ENCODE measurements at places on chromosomes 3 and 15. TPM values are rescaled to one million over a fixed set of nuclear protein-coding genes. Genes with fewer than 3 reads are reported as not detected.

- no peak for DNase-seq
Observed at GRCh38 chr3:79587150-79587549, 180.6 kb downstream of the ROBO1 start.

GRCh38 chr3:115659253-115660220, 36.2 kb downstream of the GAP43 start:
- DNase-seq: no peak

DNA sequence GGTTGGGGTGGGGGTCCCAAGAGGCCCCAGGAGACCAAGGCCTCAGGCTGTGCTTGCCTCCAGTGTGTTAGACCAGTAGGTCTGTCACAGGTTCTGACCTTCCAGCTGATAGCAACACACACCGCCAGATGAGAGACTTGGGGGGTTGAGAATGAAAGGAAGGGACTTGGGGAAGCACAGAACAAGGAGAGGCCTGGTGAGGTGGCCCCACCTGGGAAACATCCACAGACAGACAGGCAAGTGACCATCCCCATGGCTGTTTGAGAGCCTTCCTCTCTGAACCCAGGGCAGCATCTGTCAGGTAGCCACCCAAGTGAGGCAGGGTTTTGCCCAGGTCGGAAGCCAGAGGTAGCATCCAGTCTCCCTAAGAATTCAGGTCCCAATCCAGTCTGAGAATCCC, 35.0 kb upstream of the VPS8 start:
- no peak for DNase-seq

DNA sequence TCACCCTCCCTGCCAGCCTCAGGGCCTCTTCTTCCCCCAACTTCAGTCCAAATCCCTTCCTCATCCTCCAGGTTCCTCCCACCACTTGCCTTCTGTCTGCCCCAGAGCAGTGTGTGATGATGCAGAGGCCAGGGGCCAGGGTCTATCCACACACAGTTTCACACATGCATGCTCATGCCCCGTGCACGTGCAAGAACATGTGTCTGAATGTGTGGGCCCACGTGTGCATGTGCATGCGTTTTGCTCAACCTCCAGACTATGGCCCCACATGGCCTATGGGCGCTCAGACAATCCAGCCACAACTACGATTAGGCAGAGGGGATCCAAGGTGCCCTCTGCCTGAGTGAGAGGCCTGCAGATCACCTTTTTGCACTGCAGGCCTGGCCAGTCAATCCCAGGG, 32.3 kb upstream of the SLC6A1 start:
- DNase-seq: no peak

DNA sequence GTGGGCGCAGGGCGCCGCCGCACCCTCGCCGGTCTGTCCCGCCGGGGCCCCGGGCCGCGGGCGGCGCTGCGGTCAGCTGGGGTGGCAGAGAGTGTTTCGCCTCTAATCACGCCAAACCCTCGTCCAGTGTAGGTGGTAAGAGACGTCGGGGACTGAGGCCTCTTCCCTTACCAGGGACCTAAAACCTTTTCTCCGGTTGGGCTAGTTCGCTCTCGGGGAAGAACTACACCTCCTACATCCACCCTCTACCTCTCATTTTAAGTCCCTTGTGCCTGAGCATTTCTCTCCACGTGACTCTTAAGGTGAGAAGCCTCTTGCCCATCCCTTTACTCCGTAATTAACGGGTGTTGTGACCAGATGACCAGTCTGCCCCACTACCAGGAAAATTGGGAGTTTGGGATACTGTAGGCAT, 520 bp downstream of the TMEM42 start:
- DNase-seq: no peak

GRCh38 chr15:73028831-73029451, 23.3 kb upstream of the NEO1 start:
- DNase-seq: no peak

GRCh38 chr3:115932807-115933206, 309.5 kb downstream of the GAP43 start:
- no peak for DNase-seq

DNA sequence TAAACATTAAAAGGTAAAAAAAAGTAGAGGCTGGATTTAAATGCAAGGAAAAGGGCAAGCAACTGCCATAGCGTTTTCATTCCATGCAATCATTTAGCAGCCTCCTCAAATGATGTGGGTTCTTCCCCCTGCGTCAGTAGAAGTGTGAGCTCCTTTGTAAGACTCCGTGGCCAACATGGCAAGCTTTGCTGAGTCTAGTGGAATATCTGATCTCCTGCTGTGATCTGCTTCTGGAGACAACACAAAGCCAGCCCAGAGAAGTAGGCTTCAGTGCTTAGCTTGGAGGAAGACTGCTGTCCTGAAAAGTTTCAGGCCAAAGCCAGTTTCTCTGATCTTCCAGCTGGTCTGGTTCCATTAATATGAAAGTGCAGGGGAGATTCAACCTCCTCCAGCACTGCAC, 70.4 kb downstream of the ARPP21 start:
- DNase-seq: no peak

GRCh38 chr15:57375827-57376695, at the start of gene CGNL1:
Gene CGNL1, plus strand, starts transcription at chr15:57376505. Its CDS starts 61,495 bp downstream, at chr15:57438000.
- peak; percentile 85 for DNase-seq

- DNase-seq: no peak
Observed at GRCh38 chr15:63135804-63136203, 14.1 kb downstream of the LACTB start.

GRCh38 chr3:175255698-175256097, 396.6 kb downstream of the NAALADL2 start:
- DNase-seq: no peak

GRCh38 chr3:73009008-73009407, 12.4 kb downstream of the PPP4R2 start:
- DNase-seq: no peak

DNA sequence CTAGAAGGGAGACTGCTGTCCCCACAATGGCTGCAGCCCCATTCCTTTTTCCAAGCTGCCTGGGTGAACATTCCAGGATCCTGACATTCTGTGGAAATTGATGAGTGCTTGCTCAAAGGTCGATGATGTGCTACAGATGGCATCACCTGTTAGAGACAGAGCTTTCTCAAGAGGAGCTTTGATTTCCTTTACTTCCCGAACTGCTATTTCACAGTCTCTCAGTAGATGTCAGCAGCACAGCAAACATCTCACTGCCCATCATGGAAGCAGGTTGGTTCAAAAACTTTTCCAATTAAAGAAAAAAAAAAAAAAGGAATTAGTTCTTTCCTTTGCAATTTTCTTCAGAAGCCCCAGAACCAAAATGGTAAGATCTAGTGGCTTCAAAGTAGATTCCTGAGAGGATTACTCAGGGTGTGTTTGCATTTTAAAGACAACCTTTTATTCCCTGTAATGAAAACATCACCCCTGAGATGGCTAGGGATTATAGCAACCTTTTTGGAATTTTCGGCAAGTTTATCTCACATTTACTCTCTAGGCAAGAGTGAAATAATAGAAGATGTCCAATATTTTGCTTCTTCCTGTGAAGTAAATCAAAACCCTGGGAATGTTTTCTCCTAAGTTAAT, 44.8 kb downstream of the POLR2M start:
- no peak for DNase-seq

DNA sequence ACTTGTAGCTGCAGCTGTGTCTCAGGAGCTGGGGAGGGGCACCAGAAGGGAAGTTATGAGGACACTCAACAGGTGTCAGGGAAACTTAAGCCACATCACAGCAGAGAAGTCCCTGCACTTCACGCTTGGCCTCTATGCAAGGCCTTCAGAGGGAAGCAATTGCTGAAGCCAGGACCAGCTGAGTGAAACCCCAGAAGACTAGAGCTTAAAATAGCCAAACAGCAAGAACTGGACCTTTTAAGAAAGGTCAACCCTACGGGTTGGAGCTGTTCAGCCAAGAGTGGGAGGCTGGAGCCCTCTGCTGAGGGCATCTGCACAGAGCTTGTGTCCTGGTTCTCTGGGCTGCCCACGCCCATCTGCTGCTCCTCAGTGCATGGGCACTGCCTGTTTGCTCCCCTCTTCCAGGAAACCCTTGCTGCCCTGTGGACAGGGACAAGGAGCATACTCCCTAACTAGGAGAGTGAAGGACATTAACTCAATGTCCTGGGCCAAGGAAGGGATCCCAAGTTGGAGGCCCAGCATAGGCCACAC, 3.9 kb upstream of the GRAMD2A start:
- DNase-seq: no peak

- no peak for DNase-seq
Observed at GRCh38 chr15:93025625-93025982, 63.4 kb downstream of the RGMA start.

DNA sequence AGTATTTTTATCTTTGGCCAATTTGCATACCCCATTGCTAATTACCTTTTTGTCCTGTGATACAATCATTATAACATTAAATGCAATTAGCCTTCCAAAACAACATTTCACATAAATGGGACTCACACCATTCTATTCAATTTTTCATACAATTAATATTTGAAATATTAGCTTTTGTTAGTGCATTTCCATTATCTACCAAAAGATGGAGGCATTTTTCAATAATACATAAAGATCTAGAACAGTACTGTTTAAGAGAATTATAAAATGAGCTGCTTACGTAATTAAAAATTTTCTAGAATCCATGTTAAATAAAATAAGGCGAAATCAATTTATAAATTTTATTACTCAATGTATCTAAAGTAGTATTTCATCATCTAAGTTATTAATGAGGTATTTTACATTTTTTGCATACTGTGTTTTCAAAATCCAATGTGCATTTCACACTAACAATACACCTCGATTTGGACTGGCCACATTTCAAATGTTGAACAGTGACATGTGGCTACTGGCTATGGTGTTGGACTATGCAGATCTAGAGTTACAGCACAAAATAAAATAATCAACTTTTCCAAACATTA, 74.3 kb downstream of the TJP1 start:
- DNase-seq: no peak

DNA sequence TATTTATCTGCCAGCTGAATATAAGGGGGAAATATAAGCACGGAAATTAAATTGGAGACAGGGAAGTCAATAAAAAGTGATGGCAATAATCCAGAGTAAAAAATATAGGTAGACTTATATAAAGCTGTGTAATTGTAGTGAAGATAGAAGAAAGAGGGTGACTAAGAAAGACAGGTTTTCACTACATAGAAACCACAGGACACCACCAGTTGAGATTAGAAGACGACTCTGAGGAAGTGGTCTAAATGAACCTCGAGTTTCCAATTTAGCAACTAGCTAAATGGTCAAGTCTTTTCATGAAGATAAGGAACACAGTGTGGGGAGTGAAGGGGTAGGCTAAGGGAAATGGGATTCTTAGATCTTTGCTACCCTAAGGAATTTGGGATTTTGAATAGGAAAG, 188.8 kb upstream of the ARL6 start:
- DNase-seq: no peak

DNA sequence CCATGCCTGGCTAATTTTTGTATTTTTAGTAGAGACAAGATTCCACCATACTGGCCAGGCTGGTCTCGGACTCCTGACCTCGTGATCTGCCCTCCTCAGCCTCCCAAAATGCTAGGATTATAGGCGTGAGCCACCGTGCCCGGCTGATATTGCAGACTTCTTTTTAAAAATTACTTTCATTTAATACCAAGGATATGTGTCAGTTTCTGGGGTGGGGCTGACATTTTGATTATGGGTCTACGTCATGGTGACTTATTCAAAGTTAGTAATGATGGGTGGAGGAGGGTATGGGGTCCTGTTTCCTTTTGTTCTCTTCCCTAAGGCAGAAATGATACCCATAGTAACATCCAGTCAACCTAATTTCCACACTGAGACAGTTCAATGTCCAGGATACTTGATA, 34.7 kb downstream of the GBE1 start:
- DNase-seq: no peak

DNA sequence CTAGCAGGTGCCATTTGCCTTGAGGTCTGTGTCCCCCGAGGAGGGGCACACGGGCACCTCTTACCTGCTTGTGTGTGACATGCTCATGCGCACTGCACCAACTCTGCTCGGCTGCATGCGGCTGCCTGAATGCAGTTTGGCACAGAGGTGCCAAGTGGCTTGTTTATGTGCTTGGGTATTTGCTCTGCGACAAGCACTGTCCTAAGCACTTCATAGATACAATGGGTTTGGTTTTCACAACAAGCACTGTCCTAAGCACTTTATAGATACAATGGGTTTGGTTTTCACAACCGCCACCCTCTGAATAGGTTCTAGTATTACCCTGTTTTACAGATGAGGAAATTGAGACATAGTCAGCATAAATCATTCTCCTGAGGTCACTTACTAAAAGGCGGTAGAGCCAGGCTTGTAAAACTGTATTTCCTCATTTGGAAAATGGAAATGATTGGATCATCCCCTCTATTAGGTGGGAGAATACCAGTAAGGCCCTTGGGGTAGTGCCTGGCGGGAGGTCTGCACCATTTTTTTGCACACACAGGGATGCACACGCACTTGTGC, 487 bp downstream of the ITIH4 start:
- DNase-seq: no peak

DNA sequence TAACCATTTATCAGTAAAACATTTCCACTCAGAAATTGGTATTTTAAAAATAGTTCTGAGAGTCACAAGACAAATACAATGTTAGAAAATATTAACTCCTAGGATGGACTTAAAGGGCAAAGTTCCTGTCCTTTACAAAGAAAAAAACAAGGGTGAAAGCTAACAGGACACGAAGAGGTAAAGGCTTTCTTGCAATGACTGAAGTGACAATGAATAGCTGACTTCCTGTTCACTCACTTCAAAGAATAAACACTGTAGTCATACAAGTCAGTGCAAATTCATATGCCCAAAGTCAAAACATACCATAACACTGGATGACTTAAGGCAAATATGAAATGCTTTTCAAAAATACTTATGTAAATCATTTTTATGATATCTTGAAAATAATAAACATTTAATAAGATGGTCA, 1389.8 kb upstream of the ALCAM start:
- no peak for DNase-seq

DNA sequence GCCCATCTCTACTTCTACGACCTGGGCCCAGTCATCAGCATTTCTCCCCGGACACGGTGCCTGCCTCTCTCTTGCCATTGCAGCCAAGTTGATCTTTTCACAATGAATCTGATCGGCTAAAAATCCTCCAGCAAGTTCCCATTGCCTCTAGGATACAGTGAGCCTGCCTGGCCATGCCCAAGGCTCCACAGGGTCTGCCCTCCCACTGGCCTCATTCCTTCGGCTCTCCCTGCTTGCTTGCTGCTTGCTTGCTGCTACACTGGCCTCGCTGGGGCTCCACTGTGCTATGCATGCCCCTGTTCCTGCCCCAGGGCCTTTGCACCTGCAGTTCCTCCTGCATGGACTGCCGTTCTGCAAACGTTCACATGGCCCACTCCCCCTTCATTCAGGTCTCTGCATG, 2.0 kb downstream of the ABTB1 start:
- peak; percentile 61 for DNase-seq

- no peak for DNase-seq
Observed at GRCh38 chr3:148309390-148310035, 388.2 kb upstream of the AGTR1 start.

DNA sequence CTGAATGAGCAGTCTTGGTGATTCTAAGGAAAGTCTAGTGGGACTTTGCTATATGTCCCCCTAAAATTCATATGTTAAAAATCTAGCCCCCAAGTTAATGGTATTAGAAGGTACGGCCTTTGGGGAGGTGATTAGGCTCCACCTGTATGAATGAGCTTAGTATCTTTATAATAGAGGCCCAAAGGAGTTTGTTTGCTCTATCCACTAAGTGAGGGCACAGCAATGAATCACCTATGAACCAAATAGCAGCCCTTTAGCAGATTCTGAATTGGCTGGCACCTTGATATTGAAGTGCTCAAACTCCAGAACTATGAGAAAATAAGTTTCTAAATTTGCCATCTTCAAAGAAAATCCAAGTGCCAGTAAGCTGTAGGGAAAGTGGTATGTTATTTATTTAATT, 187.9 kb downstream of the SUCNR1 start:
- DNase-seq: no peak

USP50 gene
- polyA plus RNA-seq: not detected

MESP1 gene
- 0.49 TPM for polyA plus RNA-seq

CPLX3 gene
- polyA plus RNA-seq: 0.13 TPM

ASTE1 gene
- 3.4 TPM for polyA plus RNA-seq

DUOXA2 gene
- polyA plus RNA-seq: 0.13 TPM
